Stimulated activated CD8-positive, alpha-beta memory T cell treated with anti-CD3 and anti-CD28 coated beads, Interleukin-12 subunit alpha, Interleukin-12 subunit beta, amount 100 ng/mL, for 1 hour (primary cell): ENCODE measurements at places on chromosomes 1 and 21.

- DNase-seq: no peak
Measured at GRCh38 chr1:10132852-10133251, 77.5 kb upstream of the KIF1B start.

DNA sequence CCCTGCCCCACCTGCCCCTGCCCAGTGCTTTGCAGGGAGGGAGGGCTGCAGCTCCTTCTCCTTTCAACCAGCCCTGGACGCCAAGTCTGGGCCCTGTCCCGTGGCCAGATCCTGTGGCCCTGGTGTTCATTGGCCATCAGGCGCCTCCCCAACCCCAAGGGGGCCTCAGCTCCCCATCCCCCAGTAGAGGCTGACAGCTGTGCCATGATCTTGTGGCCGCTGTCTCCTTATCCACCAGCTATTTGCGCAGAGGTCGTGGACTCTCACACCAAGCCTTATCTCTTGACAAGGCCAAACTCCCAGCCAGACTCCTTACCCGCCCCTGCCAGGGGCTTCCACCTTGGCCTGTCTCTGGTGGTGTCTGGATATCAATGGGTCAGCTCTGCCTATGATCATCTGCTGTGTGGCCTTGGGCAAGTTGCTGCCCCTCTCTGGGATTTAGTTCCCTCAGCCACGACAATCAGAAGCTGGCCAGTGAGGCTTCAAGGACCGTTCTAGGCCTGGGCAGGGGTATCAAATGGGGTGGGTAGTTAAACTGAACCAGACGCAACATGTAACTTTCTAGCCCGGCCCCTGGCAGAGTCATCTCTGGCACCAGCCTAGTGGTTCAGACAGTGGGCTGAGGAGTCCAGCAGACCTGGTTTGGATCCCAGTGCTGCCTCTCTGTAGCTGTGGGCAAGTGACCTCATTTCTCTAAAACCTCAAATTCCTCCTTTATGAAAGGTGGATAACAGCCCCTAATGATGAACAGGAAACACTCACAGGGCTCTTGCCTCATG is 3.3 kb upstream of the COL8A2 start:
- DNase-seq: no peak

DNA sequence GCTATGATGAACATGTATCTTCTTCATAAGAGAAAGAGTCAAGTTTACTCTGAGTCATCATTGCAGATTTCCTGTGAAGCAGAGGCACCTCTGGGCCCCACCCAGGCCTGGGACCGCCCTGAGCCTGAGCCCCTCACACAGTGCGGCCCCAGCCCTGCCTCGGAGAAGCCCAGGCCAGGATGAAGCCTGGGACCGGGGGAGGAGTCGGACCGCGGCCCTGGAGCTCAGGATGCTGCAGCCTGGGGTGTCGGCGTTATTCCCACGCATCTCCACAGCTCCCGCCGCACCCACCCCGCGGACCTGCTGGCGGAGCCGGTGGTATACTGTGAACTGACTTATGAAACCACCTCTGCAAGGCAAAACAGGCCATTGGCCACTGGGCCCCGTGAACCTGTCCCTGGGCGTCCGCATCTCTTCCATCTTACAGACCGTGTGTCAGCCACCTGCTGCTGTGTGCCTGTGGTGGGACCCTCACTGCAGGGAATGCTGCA is 2.4 kb upstream of the COL6A1 start:
- DNase-seq: no peak

DNA sequence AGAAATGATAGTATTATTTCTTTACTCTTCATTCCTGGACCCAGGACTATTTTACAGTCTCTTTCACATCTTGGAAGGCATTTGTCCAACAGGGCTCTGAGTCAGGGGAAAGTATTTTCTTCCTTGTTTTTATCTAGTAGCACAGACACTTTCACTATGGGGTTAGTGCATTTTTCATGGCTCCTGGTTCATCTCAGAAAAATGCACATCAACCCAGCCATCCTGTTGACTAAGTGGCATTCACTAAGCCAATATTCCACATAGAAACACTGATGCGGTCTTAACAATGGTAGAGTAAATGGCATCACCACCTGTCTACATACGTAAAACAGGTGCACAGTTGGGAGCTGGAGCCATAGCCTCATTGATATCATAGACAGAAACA is 87.4 kb upstream of the C1orf21 start:
- no peak for DNase-seq

DNA sequence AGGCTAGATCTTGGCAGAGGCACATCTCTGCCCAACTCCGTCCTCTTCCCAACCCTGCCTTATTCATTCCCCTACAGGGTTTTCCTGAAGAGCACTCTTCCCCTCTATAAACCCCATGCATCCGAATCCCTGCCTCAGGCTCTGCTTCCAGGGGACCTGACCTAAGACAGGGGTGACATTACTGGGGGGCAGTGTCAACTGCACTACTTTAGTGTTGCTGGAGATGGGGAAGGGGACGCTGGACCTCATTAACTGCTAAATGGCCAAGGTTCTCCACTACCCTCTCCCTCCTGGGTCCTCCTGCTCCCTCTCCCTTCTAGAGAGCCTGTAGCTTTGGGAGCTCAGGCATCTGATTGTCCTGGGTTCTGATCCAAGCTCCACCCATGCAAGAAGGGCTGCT is 126.2 kb downstream of the GRIK3 start:
- no peak for DNase-seq

- no peak for DNase-seq
Measured at GRCh38 chr1:4019606-4020331, 119.7 kb upstream of the C1orf174 start.

GRCh38 chr1:30104551-30104950 is 618.8 kb downstream of the MATN1 start:
- no peak for DNase-seq

DNA sequence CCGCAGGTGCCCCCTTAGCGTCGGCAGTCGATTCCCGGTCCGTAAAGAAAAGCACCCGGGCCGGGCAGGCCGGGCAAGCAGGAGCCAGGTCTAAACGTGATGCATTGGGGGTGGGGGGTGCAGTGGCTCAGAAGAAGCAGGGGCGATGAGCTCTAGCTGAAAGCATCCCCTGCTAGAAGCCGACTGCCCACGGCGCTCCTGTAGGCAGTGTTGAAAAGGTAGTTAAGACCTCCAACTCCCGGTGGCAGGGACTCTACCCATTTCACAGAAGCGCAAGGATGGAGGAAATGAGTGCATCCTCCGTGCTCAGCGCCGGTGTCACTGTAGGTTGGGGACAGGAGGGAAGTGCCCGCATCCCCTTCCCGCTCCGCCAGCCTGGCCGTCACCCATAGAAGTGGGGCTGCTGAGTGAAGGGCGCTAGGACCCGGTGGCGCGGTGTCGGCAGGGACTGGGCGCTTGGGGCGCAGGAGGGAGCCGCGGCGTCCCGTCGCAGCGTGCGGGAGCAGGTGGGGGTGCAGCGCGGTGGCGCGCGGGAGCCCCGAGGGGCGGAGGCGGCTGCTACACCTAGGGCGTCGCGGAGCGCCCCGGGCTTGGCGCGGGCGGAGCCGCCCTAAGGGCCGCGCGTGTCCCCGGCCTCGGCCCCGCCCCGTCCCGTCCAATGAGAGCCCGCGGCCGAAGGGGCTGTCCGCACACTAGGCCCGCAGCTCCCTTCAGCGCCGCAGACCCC is at the start of gene WNT2B:
WNT2B (plus strand) TSS at position 688 of the 727 bp plus-strand sequence. CDS start 298 bp downstream, outside the sequence.
- no peak for DNase-seq

DNA sequence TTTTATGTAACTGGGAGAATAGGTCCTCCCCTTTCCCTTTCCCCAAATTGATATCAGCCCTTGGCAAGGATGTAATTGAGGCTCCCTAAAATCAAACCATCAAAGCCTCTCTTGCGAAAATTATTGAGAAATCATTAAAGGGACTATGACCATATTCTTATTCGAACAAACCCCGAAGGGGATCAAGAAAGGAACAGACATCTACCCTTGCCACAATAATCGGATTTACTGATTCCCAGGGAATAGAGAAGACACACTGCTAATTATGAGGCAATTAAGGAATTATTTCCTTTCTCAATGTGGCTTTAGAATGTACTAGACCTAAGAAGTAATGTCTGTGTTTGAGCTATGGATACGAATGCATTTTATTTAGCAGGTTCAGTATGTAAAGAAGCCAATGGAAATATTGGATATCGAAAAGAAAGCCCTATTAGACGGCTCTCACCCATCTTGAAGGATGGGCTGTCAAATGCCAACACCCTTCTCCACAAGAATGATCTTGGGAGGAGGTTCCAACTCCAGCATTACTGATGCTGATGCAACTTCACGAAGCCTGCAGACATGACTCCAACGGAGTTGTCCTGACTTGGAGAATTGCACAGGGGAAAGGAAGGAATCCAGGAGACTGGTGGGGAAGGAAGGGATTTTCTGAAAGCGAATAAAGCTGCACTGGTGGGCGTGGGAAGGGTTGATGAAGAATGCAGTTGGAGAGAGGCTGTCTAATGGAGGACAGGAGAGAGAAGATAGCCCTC is 11.6 kb upstream of the PTPRF start:
- no peak for DNase-seq

- no peak for DNase-seq
Measured at GRCh38 chr1:114206392-114206791, 52.7 kb upstream of the SYT6 start.

DNA sequence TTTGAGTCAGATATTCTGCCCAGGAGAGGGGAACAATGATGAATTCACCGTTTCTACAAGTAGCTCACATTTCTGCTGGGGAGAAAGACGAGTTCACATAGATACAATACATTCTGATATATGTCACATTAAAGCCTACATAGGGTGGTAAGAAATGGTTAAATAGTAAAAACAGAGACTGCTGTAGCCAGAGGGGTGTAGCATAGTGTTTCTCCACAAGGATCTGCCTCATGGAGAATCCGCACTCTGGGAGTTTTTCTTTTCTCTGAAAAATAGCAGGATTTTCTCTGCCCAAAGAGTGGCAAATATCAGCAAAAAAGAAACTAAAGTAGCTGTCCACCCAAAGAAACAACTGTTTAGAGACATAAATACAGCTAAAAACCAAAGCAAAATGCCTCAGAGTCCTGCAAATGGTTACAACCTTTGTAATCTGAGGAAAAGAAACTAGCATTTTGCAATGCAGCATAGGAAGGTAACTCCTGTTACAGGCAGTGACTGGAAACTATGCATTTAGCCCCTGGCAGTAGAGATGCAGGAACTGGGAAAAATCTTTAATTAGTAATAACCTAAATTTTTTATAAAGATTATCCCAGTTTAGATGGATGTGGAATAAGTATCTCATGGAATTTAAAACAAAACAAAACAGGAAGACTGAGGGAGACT is 1126.7 kb upstream of the ADGRL2 start:
- no peak for DNase-seq

DNA sequence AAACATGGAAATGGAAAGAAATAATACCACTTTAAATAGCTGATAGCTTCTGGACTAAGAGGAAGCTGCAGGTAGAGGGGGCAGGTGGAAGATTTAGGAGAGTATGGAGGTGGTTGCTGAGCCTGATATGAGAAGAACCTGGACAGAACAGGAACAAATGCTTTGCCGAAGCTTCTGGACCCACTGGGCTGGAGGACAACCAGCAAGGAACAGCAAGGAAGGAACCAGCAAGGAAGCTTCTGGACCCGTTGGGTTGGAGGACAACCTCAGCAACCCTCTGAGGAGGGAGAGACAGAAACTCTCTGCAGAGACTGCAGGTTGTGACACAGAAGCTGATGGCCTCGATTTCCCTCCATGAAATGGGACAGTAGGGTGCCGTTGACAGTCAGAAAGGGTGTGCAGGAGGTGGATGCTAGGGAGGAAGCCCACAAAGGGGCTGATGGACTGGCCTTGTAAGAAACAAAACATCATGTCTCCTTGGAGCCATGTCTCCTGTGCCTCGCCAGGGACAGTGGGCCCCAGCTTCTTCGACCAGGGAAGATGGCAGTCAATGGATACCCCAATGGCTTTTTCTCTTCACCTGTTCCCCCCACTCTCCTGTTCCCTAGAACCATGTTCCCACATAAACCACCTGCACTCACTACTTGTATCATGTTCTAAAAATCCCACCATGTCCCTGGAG is 8.3 kb upstream of the WNT3A start:
- no peak for DNase-seq
